Activated T-cell treated with anti-CD3 and anti-CD28 coated beads, Interleukin-2, amount 50 U/mL, for 72 hours (primary cell): ENCODE measurements at places on chromosomes 7 and 10. TPM values are rescaled to one million over a fixed set of nuclear protein-coding genes. Genes with fewer than 3 reads are reported as not detected.

GRCh38 chr7:41315764-41316163, 387.1 kb downstream of the INHBA start:
- no peak for DNase-seq

The PRSS37 gene
- not detected for total RNA-seq

The FAM131B gene
- 3.1 TPM for total RNA-seq

DNA sequence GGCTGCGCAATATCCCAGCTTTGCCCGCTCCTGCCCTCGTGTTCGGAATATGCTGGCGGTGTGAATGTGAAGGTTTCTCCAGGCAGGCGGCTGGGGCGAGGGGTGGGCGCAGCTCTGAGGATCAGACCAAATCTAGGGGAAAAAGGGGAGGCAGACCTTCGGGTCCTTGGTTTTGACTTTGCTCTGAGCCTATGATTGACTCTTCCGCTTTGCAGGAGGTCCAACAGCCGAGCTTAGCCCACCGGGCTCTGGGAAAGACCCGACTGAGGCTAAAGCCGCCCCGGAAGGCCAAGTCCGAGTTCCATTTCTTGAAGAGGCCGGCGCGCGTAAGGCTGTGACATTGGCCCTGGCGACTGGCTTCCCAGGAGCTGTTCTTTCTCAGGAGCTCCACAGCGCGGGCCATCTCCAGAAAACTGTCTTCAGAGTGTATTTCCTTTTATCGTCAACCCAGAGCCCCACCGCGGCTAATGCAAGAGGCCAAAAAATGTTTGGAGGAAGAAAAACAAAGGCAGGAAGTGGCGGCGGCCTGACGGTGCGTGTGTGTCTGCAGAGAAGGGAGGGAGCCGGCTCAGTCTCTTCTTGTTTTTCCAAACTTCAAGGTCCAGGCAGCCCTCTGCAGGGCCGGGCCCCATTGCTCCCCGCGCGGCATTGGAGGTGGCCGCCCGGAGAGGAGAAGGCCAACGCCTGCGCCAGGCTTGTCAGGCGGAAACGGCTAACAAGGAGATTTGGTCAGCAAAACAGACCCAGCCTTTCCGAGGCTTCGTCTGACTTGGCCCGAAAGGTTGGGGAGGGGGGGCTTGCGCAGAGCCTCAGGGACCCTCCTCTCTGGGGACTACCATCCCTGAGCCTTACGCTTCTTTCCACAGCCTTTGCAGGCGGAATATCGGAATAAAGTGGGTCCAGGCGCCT, 3.6 kb upstream of the HOXA11 start:
- DNase-seq, result no peak

The CCL24 gene
- total RNA-seq, result 0.46 TPM

GRCh38 chr10:102863660-102864059, 5.6 kb upstream of the AS3MT start:
- no peak for DNase-seq

DNA sequence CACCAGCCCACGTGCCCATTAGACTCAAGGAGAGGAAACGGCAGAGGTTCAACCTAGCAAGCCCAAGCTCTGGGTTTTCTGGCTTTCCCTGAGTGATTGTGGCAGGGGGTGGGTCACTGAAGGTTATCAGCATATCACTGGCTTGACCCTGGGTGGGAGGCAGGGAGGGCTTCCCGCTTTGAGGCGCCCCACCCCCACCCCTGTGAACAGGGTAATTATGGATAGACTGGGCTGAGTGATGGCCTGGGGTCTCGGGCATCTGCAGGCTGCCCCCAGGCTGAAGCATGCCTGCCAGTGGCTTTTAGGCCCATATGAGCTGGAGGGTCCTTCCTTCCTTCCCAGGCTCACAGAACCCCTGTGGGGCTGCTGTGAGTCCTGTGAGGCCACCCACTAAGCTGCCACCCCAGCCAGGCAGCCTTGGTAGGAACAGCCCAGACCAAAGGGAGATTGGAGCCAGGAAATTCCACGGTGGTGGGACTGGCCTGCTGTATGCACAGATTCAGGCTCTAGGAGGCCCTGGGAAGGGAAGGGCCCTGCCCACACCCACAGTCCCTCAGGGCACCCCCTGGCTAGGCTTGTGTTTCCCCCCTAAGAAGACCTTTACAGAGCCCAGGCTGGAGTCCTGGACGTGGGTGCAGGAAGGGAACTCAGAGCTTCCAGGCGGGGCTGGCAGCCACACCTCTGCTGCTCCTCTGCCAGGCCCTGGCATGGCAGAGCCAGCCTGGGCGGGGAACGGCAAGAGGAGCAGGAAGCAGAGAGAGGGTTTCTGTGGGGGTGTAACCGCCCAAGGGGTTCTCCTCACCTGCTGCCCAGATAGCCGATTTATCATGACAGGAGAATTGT, 33.1 kb downstream of the GPRIN2 start:
- no peak for DNase-seq

GRCh38 chr10:20494474-20494873, 402.6 kb downstream of the NEBL start:
- no peak for DNase-seq

DNA sequence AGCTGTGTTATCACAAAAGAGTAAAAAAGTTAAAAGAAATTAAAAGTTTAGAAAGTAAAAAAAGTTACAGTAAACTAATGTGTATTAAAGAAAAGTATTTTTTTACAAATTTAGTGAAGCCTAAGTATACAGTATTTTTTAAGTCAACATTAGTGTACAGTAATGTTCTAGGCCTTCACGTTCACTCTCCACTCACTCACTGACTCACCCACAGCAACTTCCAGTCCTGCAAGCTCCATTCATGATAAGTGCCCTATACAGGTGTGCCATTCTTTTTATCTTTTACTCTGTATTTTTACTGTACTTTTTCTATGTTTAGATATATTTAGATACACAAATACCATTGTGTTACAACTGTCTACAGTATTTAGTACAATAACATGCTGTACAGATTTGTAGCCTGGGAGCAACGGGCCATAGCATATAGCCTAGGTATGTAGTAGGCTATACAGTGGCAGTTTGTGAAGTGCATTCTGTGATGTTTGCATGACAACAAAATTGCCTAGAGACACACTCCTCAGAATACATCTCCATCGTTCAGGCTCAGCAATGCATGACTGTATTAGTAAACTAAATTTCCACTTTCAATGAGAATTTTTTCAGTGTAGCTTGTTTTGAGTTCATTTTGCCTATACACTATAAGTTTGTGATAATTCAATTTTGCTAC, 539.9 kb upstream of the C7orf33 start:
- no peak for DNase-seq

DNA sequence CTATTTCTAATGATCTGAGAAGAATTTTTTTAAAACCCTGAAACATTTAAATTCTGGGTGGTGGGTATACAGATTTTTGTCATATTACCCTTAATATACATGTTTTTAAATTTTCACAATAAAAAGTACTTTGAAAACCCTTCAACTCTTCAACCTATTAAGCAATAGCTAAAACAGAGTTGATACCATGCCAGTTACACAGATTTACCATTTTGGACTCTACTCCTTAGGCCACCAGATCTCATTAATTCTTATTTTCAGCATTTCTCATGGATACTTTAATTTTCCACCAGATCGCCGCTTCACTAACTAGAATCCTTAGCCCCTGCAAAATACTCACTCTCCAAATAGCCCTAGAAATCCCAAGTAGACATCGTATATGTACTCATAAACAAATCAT, 12.7 kb upstream of the COL28A1 start:
- DNase-seq, result no peak

- DNase-seq, result no peak
These were observed 299 bp upstream of the PBLD start for GRCh38 chr10:68333058-68333395.

GRCh38 chr10:78730754-78731153, 338.0 kb upstream of the ZMIZ1 start:
- no peak for DNase-seq

- no peak for DNase-seq
These were observed 124.6 kb upstream of the RSU1 start for GRCh38 chr10:16941870-16942269.

GRCh38 chr7:144531181-144531580, 127.7 kb upstream of the NOBOX start:
- no peak for DNase-seq

DNA sequence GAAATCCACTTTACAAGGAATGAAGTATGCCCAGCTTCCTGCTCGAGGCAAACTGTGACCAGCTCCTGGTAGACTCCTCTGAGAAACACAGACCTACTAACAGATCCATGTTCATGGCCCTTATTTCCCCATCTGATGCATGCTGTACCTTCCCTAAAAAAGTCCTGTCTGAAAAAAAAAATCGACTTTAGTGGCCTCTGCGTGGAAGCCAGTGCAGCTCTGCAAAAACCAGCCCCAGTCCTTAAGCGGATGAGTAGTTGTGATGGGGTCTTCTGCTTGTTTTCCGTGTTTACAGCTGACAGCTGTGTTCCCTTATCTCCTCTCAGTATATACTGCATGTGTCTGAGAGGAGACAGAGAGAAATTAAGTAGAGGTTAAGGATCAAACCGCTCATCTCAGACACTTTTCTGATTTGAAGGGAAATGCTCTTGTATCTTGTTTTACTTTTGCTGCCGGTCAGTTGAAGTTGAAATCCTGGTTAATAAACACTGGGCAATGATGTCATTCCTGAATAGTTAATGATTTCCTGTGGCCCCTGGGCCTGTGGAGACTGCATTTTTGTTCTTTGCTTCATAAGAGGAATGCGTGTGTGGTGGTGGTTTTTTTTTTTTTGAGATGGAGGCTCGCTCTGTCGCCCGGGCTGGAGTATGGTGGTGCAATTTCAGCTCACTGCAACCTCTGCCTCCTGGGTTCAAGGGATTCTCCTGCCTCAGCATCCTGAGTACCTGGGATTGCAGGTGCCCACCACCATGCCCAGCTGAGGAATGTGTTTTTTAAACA, 67.6 kb downstream of the DOCK1 start:
- DNase-seq, result no peak

GRCh38 chr10:11095374-11095801, 77.7 kb downstream of the CELF2 start:
- DNase-seq, result no peak

The SPDYE2 gene
- not detected for total RNA-seq

DNA sequence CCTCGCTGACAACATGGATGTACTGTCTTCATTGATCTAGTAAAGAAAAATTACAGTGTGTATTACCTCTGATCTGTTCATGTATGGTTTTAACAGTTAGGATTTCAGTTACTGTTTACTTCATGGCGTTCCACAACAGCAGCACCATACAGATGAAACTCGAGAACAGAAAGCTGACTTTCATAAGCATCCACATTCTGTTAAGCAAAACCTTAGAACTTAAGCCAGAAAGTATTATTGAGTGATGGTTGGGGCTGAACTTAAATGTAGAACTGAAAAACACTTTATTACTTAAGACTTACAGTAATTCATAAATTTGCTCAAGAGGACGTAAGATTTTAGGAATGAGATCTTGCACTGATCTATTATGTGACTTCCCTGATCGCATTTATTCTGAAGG, 3.7 kb downstream of the MRPL32 start:
- no peak for DNase-seq

DNA sequence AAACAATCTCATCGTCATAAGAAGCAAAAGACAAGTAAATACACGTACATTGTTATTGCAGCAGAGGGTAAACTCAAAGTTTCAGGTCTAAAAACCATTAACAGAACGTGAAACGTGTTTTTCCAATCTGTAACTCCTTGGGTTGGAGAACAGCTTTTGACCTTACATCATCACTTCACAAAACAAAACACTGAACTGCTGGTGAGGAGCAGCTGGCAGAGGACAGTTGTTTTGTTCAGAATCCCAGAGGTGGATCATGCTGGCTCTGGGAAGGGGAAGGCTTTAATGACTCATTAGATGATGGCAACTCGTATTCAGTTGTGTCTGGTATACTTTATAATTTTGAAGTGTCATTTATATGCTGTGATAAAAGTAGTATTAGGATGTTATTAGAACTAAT, 923.0 kb upstream of the CELF2 start:
- no peak for DNase-seq

- no peak for DNase-seq
These were observed 32.5 kb downstream of the KAZALD1 start for GRCh38 chr10:101094121-101094879.

GRCh38 chr7:158581440-158582088, 6.1 kb downstream of the PTPRN2 start:
- no peak for DNase-seq

- DNase-seq, result no peak
These were observed 503.7 kb upstream of the FOXK1 start for GRCh38 chr7:4178416-4178815.

DNA sequence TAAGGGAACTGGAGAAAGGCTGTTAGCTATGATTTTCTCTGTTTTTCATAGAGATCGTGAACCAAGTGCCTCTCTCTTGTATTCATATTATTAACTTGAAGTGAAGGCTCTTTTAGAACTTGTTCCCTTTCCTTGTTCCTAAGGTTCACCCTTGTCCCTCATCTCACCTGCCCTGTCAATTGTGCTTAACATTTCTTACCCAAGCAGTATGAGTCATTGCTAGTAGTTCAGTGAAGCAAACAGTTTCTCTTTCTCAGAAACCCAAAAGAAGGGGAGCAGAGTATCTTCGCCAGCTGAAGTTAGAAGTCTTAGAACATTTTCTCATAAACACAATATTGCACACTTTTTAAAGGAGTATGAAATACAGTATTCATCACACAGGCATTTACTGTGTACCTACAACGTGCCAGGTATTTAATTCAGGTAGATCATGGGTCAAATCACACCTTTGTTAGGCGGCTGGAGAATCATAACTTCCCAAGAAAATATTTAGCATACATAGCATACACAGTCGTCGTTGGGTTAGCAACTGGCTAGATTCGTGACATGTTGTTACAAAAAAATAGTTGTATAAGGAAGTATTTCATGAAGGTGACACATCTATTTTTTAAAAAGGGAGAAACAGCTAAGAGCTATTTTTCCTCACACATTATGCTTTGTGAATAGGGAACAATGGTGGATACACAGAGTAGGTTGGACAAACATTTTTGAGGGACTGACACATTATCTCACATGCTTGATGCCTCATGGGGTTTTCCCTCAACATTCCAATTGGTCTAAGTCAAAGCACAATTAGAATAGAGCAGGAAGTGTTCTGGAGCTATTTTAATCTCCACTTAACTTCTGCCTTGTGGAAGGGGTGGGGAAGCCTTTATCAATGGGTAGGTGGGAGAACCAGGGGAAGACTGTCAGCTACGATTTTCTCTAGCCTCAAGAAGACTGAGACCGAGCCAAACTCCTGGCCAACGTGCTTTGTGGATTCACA, 13.2 kb downstream of the HDAC9 start:
- DNase-seq, result no peak

The DPP6 gene
- not detected for total RNA-seq

DNA sequence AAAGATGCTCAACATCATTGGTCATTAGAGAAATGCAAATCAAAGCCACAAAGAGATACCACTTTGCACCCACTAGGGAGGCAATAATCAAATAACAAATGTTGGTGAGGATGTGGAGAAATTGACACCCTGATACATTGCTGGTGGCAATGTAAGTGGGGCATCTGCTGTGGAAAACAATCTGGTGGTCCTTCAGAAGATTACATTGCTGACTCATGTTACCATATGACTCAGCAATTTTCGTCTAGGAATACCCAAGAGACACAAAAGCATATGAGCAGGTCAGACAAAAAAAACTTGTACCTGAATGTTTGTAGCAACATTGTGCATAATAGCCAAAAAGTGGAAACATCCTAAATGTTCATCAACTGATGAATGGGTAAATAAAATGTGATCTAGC, 4.9 kb upstream of the CLDN3 start:
- DNase-seq, result no peak
